Renal pelvis (tissue), 12 donors: ENCODE measurements at places on chromosomes 7 and 10.

DNA sequence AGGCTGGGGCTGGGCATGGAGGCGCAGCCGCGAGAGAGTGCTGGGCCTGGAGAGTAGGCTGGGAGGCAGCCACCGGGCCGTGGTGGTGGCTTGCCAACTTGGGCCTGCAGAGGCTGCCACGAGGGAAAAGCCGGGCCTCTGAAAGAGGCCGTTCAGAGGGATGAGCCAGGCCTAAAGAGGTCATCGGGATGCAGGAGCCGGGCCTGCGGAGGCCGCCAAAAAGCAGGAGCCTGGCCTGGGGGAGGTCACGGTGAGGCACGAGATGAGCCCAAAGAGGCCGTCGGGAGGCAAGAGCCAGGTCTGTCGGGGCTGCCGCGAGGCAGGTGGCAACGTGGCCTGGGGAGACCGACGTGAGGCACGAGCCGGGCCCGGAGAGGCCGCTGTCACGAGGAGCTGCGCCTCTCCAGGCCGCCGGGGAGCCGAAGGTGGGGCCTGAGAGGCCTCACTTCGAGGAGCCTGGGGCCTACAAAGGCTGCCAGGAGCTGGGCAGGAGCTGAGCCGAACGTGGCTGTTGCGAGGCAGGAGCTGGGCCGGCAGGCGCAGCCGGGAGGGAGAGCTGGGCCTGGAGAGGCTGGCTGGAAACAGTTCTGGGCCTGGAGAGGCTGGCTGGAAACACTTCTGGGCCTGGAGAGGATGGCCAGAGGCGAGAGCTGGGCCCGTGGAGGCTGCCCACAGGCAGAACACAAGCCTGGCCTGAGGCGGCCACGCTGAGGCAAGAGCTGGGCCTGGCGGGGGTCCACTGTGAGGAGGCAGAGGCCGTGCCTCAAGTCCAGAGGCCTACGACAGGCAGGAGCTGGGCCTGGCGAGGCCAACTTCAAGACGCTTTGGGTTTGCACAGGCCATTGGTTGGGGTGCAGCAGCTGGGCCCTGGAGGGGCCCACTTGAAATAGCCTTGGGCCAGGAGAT is 24.6 kb downstream of the MDH2 start:
- no peak for DNase-seq

DNA sequence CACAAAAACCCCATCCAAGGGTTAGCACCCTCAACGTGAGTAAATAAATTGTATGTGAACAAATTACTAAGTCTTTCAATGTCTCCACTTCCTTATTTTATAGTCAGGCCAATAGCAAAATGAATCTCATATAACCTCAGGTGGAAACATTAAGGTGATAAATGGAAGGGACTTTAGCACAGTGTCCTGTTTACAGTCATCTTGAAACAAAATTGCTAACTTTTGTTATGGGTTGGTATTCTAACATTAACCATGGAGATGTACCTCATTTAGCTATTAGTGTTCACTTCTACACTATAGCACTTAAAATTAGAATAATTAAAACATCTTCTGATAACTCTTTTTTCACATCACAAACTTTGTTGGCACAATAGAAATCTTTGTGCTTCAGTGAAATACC is 255.8 kb upstream of the CNTNAP2 start:
- DNase-seq: no peak

DNA sequence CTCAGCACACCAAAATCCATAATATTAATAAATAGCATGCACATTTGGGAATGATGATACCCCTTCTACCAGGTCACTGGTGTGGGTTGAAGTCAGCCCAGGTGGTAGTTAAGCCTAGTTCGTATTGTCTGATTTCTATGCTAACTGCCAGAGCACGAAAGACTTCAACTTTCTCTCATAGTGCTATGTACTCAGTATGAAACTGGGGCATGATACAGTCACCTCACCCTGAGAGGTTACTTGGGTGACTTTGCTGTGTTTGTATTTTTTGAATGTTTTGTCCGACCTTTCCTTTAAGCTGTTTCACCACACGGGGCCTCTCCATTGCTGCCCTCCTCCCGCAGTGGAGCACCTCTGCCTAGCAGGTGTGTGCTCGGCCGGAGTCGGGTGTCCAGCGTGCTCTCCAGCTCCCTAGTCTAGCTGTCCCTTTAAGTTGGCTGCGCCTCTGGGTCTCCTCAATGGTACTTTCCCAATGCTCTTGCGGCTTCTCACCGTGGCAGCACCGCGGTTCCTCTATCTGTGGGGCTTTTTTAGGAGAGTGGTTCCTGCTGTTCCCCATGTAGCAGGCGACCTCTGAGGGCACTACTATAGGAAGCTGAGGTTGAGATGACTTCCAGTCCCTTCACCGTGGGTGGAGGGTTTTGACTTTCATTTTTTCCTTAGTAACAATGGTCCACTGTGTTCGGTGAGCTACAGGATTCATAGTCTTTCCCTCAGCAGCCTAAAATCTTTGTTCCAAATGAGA is 524.0 kb upstream of the PFKP start:
- DNase-seq: no peak

- no peak for DNase-seq
Observed at GRCh38 chr10:67302701-67303100, 376.9 kb downstream of the LRRTM3 start.

DNA sequence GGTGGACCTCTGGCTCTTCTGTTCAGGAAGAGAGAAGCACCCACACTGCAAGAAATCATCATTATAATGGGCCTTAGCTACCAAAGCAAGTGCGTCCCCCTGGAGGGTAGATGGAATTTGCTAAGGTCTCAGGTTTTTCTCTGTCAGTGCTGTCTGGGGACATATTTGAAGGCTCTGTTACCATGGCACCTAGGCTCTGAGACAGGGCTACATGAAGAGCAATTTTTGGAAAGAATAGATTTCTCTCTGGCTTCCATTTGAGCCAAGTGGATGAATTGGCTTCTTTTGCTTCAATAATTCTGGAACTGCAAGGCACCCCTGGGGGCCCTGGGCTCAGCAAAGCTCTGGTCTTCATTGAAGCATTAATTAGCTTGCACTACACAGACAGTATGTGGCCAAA is 349.1 kb upstream of the GALNT17 start:
- no peak for DNase-seq

- DNase-seq: no peak
Observed at GRCh38 chr10:30825022-30825421, 195.5 kb upstream of the LYZL2 start.

DNA sequence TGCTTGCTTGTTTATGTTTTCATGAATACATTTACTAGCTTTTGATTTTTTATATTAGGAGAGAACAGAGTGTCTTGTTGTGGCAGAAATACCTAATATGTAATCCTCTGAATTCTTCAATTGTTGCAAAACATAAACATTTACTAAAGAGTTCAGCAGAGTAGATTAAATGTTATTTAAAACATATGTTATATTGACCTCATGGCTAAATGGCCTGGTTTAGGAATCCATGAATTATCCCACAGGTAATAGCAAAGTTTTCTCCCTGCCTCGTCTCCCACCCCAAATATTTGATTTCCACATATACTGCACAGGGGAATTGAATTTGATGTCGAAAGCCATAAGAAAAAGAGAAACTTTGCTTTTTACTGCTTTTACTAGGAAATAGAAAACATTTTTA is 111.8 kb downstream of the ADK start:
- no peak for DNase-seq

DNA sequence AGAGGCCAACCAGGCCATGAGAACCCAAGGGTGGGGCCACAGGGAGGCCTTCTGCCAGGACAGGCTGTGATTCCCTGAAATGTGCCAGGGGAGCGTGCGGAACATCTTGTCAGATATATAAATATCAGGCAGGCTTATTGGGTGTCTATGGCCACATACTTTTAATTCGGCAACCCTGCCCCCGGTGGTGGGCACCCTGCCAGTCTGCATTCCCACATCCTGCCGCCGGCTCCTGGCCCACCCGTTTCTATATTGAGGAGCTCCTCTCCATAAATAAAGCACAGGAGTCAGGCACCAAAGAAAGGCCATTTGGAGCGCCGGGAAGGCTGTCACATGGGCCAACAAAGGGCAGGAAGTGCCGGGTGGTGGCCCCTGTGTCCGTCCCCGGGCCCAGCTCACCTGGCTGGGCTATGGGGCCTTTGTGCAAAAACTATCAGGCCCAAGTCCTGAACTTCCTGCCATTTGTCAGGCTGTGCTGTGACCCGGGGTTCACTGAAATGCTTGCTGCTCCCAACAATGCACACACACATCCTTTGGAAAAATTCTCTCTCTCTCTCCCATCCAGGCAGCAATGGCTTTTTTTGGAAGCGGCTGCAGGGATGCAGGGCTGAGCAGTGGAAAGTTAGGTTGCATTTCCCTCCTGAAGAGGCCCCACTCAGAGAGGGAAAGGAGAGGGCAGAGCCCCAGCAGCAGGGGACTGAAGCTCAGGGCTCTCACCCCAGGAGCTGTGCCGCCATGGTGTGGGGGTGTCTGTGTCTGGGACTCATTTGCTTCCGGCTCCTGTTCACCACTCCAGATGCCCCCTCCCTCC is 25.0 kb upstream of the PODXL start:
- peak; percentile 27 for DNase-seq

DNA sequence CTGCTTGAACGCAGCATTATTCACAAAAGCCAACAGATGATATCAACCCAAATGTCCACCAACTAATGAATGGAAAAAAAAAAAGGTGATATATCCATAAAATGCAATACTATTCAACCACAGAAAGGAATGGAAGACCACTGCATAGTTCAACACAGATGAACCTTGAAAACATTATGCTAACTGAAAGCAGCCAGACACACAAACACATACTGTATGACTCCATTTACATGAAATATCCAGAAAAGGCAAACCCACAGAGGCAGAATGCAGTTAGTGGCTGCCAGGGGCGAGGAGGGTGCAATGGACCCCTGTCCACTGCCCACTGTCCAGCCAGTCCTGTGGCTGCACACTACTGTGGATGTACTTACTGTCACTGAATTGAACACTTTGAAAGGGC is 36.6 kb downstream of the KIAA1549 start:
- no peak for DNase-seq

DNA sequence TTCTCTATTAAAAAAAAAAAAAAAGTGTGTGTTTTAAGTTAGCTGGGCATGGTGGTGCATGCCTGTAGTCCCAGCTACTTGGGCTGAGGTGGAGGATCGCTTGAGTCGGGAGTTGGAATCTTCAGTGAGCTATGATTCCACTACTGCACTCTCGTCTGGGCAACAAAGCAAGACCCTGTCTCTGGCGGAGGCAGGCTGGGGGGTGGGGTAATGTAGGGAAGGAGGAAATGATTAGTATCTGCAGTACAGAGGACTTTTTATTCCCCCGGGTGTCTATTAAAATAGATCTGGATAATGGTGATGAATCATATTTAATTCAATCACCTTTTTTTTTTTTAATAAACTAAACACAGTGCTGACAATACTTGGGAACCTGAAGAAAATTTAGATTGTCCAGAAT is 6.5 kb downstream of the CBX3 start:
- DNase-seq: no peak
